GM19239 (cell line): ENCODE measurements at places on chromosomes 13 and 19.

GRCh38 chr19:39631178-39631577 is 24.5 kb upstream of the LGALS16 start:
- DNase-seq: no peak

DNA sequence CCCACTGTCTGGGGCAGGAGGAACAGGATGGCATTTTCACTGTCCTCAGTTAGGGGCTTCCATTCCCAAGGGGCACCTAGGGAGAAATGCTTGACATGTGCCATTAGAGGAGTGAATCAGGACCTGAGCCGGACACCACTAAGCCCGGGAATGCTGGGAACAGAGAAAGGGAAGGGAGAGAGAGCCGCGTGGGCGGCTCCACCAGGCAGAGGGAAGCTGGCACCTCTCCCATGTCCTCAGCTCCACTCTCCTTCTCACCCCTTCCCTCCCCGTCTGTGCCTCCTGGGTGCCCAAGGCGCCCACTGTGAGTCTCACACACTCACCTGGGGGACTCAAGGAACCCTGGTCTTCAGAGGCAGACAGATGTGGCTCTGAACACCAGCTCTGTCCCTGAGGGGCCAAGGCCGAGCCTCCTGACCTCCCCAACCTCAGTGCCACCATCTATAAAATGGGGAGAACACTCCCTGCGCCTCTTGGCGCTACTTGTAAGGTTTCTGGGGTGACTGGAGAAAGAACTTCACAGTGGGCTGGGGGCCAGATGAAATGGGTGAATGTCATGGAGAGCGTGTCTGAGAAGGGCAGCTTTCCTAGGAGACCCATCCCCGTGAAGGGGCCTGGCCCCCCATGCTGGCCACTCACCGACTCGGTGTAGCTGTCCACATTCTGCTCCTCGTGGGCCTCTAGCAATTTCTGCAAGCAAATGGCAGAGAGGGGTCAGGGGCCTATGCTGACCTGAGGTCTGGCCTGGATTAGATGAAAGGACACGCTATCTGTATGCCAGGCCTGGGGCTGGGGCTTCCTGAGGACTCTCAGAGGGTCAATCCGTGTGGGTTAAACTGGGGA is 5.3 kb upstream of the KPTN start:
- DNase-seq: no peak

DNA sequence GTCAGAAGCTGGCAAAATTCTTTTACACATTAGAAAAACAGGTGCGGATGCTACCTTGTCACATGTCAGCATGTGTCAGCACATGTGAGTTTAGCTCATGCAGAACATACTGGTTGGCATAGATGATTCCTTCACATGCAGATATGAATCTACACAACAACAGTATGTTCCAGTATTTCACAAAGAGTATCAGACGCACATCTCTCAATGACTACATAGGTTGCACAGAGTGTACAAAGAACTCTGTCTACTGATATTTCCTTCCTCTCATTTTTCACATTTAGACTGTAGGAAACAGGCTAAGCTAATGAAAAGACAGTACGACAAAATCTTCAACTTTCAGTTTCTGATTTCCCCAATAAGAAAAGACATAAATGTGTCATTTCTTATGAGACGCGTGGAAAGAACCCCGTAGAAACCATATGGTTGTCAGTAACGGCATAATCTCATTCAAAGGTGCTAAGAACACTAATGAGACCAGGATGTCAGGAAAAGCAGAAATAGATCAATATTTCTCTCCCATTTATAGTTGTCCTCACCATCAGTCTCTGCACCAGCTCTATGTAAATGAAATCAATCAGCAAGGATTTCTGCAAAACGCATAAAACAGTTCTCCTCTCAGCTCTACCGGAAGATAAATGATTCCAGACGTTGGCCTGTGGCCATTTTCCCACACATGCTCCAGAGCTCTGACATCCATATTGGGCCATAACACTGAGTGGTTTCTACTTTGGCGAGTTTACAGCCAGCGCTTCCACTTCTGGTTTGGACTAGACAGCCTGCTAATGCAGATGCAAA is 81.2 kb downstream of the STARD13 start:
- no peak for DNase-seq

DNA sequence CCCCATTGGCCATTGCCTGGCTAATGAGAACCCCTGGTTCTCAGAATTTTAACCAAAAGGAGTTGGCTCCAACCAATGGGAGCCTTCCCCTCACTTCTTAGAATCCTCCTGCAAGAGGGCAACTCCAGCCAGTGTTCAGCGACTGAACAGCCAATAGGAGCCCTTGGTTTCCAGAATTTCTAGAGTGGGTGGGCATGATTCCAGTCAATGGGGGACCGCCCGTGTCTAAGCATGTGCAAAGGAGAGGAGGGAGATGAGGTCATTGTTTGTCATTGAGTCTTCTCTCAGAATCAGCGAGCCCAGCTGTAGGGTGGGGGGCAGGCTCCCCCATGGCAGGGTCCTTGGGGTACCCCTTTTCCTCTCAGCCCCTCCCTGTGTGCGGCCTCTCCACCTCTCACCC is 9.5 kb upstream of the SWSAP1 start:
- DNase-seq: no peak

DNA sequence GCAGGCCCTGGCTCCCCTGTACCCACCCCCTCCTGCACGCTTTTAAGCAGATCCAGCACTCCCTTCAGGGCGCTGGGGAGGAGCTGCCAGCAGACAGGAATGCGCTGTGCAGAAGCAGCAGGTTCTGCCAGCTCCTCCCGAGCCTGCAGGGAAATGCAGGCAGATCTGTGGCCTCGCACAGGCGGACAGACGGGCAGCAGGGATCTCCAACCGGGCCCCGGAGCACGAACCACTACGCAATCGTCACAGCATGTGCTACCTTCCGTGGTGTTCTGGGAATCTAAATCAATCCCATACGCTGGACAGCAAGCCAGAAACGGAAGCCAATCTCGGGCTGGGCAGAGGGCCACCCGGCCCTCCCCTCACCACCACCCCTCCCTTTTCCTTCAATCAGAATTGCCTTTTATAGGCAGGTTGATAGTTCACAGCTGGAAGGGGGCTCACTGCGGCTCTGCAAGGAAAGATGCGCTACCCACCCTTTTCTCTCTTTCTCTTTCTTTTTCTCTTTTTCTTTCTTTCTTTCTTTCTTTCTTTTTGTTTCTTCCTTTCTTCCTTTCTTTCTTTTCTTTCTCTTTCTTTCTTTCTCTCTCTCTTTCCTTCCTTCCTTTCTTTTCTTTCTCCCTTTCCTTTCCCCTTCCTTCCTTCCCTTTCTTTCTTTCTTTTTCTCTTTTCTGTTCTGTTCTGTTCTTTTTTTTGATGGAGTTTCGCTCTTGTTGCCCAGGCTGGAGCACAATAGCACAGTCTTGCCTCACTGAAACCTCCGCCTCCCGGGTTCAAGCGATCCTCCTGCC is 99.9 kb downstream of the GNG7 start:
- DNase-seq: no peak

DNA sequence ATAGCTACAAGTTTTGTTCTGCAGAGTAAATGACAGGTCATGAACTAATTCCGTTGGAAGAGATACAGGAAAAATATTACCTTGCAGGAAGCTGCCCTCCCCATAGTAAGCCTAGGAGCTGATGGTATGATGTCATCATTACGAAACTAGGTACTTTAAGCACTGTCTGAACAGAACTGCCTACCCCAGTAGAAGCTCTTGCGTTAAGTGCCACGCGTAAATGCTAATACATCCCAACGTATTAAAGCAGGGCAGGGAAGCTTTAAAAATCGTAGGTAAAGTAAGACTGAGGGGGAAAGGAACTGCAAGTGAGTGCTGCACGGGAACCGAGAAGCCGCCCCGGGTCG is 572 bp downstream of the UGGT2 start:
- DNase-seq: peak; percentile 4

- no peak for DNase-seq
These were observed 950.7 kb upstream of the PRR20A start for GRCh38 chr13:56189978-56190377.

DNA sequence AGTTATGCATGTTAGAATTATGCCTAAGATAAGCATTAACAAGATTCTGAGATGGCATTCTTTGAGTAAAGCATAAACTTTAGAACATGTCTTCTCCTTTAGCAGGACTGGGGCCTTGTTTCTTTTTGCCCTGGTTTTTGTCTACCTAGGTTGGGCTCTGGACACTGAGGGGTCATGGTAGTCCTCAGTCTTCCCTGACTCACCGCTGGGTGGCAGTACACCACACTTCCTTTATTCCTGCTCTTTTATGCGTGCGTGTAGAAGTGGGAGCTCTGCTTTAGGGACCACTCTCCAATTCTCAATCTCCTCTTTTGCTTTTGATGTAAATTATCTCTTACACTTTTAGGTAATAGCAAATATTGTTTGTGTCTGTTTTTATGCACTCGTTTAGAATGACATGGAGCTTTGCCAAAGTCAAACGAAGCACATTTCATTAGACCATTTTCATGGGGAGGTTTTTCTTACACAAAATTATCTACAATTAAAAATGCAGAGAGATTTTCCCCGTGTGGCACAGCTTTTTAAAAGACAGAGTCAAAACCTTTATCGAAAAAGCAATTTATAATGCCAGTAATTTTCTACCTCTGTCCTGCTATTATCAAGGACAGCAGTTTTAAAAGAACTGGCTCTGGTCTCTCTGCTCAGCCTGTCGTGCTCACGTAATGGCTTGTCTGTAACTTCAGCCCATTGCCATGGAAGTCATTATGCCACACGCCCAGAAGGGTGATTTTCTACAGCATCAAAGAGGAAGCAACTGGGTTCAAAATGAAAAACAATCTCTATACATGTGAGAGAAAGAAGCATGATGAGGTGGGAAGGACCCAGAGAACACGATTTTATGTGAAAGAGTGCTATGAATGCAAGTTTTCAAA is 413.9 kb downstream of the COG6 start:
- DNase-seq: peak; percentile 48

GRCh38 chr19:4521170-4521887 is 3.0 kb upstream of the PLIN4 start:
- no peak for DNase-seq
